ENCODE measurements at places on chromosomes 6 and 20. TPM values are rescaled to one million over a fixed set of nuclear protein-coding genes. Genes with fewer than 3 reads are reported as not detected.

The ARMH2 gene
- not detected for total RNA-seq

The AK9 gene
- total RNA-seq, result 18.6 TPM

DNA sequence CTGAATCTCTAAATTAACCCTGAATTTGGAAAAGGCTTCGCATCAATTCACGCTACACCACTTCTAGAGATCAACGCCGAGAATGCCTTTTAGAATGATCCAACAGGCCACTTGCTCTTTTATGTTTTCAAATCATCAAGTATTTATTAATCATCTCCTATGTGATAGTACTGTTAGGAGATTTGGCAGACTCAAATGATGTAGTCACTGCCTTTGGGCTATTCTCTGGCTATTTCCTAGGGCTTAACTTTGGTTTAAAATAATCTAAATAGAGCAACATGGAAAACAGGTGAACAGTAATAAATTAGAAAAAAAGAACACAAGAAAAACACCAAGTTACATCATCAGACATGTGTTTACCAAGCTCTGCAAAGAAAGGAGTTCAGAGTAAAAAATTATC, 140.3 kb downstream of the TENT5A start:
- DNase-seq, result no peak

The CPNE1 gene
- 172 TPM for total RNA-seq

GRCh38 chr6:88492241-88492640, 326.1 kb upstream of the CNR1 start:
- no peak for DNase-seq

DNA sequence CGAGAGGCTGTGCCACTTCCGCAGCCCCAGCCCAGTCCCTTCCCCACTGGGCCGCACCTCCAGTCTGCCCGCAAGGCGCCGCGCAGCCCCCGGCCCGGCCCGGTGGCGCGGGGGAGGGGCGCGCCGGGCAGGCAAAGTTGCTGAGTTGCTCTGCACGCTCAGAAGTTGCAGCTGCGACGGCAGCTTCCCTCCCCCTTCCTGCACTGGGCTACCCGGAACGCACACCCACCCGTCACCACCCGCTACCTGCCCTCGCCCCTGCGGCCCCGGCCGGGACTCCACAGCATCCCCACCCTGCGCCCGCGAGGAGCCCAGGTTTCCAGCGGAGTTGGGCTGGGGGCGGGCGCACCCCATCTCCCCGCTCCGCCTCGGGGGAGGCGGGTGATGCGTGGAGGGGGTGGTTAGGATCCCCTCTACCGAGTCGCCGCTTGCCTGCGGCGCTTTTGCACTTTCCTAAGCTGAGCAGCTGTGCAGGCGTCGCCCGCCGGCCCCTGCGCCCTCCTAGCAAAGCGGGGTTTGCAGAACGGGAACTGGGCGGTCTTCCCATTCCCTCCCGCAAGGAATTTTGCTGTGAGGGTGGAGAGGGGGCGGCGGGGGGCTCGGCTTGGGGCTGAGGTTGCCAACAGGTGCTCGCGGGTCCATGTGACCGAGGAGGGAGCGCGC, 55.9 kb upstream of the RREB1 start:
- DNase-seq, result peak; percentile 52

GRCh38 chr6:170290296-170291128, at the start of gene DLL1:
TSS of gene DLL1 (minus strand) at chr6:170291078. CDS start at chr6:170290139, 939 bp downstream.
- DNase-seq, result peak; percentile 51

DNA sequence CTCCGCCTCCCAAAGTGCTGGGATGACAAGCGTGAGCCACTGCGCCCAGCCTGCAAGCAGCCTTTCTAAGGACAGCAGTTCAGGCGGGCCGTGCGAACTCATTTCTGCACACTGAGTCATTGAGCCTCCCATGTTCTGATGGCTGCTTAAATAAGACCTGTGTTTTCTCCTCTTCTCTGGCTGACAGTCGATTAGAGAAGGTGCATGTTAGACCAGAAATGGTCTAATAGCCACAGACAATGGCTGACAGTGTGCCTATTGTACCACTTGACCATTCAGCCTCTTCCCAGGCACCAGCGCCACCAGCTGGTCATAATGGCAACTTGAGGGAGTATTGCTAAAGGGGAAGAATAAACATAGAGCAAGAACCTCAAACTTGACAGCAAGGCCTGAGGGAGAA, 6.2 kb downstream of the CST11 start:
- DNase-seq, result peak; percentile 64

- no peak for DNase-seq
Observed at GRCh38 chr6:36049582-36049981, 22.0 kb downstream of the MAPK14 start.

GRCh38 chr20:3163099-3164042, 3.7 kb upstream of the FASTKD5 start:
- no peak for DNase-seq

DNA sequence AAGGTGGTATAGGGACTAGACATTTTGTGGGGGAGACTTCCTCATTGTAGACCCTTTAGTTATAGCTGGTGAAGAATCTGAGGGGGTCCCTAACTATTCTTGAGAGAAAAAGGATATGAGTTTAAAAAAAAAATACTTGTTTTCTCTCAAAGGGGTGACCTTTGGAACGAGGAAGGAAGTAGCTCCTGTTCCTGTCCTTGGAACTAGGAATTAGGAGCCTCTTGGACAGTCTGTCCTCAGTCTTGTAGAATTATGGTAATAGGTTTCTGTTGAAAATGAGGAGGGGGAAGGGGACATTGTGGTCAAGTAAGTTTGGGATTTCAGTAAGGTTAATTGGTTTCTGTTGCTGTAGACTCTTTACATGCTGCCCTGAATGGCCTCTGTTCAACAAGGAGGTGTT, 56.5 kb downstream of the PLEKHG1 start:
- no peak for DNase-seq

GRCh38 chr6:151652325-151652724, 155.2 kb upstream of the ESR1 start:
- no peak for DNase-seq

The NRM gene
- total RNA-seq, result 17.2 TPM

The IRF4 gene
- total RNA-seq, result not detected

The IP6K3 gene
- total RNA-seq, result 3.9 TPM

DNA sequence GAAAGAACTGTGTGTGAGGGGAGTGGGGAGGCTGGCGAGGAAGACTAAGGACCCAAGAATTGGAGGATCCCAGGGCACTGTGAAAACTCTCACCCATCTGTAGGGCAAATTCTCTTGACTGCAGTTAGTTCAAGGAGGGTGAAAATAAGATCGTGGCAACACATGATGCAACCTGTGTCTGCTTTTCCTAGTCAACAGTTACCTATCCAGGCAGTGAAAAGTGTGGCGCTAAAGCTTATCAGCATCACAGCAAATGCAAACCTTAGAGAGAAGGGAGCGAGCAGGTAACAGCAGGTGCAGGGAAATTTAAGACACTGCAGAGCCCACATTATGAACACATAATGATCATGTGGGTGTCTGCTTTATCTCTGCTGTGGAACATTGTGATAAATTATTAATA, 97.7 kb upstream of the SGK1 start:
- DNase-seq, result no peak

- DNase-seq, result no peak
Observed at GRCh38 chr6:18663011-18663410, 275.9 kb downstream of the RNF144B start.

GRCh38 chr6:21935142-21935541, 341.6 kb downstream of the SOX4 start:
- no peak for DNase-seq

DNA sequence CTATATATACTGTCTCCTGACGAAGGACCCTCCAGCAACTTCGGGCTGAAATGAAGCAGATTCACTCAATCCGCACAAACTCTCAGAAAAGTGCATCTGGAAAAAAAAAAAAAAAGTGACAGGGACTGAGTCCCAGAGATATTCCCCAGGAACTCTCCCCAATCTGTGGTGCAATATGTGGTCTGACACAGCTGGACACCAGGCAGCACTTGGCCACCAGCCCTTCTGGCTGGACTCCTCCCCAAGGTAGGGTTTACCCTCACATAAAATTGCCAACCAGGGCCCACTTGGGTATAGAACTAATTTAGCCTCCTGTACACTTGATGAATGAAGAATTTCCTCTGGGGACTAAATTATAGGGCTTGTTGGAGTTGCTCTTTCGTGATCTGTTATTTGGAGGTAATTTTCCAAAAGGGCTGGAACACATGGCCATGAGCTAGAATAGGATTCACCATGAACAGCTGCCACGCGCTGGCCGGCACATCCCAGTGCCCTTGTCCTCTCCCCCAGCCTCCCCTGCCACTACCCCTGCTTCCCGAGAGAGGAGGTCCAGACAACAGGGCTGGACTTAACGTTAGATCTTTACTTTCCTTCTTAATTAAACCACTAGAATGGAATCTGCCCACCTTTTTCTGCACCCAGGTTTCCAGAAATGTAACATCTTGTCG, 379.2 kb downstream of the BMP2 start:
- DNase-seq, result no peak

Data from cardiac muscle cell (in vitro differentiated cells and primary cell).